NCI-H2029 (cell line): ENCODE measurements at places on chromosomes 12 and 14.

DNA sequence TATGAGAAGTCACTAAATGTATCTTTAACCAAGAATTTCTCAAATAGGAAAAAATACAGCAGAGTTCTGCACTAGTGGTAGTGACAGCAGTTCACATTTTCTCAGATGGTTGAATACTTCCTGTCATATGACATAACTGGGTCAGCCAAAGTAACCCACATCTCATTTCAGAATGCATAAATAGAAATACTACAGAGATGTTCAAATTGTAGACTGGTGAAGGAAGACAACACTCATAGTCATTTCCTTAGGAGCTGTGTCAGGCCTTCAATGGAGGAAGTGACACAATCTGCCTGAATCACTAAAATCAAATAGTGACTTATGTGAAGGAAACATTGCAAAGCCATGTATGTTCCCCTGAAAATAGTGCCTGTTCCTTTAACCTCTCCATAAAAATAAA lies 32.4 kb downstream of the FERMT2 start:
- no peak for DNase-seq

DNA sequence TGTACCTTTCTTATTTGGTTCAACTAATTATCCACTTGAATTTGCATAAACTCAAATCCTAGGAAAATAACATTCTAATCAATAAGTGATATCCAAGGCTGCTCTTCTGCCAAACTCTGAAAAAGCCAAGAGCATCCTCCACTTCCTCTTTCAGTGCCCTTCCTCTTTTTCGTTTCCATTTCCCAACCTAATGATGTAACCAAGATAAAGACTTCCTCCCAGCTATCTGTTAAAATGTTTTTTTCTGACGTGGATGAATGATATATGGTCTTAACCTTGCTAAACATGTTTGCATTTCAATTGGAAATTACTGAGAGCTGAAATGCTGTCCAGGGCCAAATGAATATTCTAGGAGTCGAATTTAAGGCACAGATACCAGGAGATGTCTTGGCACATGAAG lies 459.5 kb upstream of the PDE3A start:
- no peak for DNase-seq

DNA sequence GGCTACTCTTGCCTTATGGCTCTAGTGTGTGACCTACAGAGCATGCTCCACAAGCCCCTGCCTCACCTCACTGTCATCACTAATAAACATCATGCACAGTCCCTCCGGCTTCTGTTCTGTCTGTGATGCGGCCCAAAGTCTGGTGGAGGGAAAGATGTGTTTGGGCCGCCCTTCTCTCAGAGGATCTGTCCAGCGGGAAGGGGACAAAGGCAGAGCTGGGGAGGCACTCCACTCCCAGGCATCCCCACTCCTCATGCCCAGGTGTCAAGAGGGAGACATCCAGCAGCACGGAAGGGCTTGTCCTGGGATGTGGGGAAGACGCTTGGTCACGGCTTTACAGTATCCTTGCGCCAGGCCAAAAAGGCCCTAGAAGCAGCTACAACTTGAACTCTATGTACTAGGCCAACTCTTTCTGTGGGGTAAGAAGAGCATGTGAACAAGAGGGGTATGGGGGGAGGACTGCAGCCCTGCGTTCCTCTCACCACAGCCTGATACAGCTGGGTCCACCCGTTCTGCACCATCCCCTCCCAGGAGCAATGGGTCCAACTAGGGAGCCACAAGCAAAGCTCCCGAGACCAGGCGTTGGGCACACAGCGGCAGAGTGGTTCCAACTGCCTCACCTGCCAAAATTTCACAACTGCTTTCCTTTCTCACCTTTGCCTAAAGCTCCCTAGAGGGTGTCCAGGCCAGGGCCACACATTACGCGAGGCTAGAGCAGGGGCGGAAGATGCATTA lies 10.7 kb downstream of the CACNB3 start:
- DNase-seq: no peak

GRCh38 chr12:66947119-66947518 lies 268.2 kb upstream of the GRIP1 start:
- DNase-seq: no peak

- no peak for DNase-seq
Observed at GRCh38 chr14:26199590-26200370, 398.1 kb downstream of the NOVA1 start.

GRCh38 chr12:29316752-29317151 lies 64.2 kb downstream of the ERGIC2 start:
- DNase-seq: no peak

GRCh38 chr12:100857971-100858370 lies 63.4 kb downstream of the ANO4 start:
- no peak for DNase-seq

DNA sequence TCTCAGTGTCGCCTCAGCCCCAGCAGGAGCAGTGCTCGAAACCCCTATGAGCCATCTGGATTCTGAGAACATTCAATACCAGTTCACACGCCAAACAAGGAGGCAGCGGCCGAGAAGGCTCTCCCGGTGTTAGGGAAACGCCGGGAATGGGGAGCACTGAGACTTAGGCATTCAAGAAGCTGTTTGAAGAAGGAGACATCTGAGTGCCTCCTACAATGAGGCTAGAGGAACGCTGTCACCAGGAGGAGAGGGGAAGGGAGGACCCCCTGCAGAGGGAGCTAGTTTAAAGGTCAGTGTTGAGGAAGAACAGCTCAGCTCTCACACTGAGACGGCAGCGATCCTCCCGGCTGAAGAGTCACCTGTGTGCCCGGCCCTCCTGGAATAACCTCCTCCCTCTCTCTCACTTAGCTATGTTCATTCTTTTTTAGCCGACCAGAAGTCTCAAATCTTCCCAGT lies 69.9 kb downstream of the SERPINA3 start:
- DNase-seq: no peak

DNA sequence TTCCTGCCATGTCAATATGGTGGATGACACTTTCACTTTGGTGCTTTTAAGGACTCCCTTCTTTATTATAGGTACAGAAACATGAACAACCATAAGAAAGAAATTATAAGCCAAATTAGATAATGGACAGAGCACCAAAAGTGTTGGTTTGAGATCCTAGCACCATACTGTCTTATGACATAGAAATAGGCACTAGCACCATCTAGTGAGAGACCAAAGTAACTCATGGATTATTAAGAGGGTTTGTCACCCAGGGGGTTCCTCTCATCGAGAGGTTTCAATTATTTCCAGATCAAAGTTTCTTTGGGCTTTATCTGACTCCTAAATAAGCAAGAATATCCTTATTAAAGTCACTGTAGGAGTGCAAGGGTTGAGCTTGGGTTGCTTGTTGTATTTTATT lies 153.0 kb upstream of the DIO2 start:
- DNase-seq: no peak

- no peak for DNase-seq
Observed at GRCh38 chr12:106999446-106999845, 12.5 kb upstream of the MTERF2 start.

- DNase-seq: peak; percentile 19
Observed at GRCh38 chr14:50835280-50835679, 4.3 kb upstream of the NIN start.

DNA sequence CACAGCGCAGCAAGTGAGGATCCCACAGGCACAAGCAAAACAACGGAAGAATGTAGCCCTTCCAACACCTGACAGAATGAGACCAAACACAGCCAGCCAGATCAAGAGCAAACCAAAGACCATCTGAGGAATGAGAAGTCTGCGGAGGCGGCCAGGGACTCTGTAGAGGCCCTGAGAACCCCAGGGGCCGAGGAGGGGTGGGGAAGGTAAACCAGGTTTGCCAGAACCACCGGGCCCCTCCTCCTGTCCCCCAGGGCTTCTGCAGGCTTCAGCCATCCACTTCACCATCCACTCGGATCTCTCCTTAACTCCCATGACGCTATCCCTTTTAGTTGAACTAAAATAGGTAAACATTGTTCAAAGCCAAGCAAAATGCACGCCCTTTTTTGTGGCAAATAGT lies 37.4 kb downstream of the ZCRB1 start:
- DNase-seq: no peak

GRCh38 chr14:90511795-90512328 lies 115.0 kb downstream of the CALM1 start:
- no peak for DNase-seq

- DNase-seq: no peak
Observed at GRCh38 chr14:64000749-64001148, 147.9 kb downstream of the SYNE2 start.

- DNase-seq: no peak
Observed at GRCh38 chr12:106739815-106740530, 34.5 kb upstream of the RIC8B start.

DNA sequence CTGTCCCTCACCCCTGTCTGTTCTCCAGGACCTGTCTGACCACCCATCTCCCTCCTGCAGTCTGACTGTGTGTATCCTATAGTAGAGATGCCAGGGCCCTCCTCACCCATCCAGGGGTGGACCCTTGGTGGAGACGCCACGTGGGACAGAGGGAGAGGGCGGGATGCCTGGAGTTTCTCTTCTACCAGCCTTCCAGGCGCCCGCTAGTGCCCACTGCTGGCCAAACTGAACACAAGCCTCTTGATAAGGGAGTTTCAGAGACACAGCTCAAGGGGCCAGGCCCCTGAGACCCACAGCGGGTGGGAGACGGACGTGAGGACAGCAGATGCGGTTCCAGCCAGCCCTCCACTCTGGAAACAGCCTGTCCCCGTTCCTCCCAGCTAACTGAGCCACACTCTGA lies 147.3 kb downstream of the RBM19 start:
- DNase-seq: no peak

- DNase-seq: no peak
Observed at GRCh38 chr12:120858306-120859088, 45.7 kb downstream of the SPPL3 start.

DNA sequence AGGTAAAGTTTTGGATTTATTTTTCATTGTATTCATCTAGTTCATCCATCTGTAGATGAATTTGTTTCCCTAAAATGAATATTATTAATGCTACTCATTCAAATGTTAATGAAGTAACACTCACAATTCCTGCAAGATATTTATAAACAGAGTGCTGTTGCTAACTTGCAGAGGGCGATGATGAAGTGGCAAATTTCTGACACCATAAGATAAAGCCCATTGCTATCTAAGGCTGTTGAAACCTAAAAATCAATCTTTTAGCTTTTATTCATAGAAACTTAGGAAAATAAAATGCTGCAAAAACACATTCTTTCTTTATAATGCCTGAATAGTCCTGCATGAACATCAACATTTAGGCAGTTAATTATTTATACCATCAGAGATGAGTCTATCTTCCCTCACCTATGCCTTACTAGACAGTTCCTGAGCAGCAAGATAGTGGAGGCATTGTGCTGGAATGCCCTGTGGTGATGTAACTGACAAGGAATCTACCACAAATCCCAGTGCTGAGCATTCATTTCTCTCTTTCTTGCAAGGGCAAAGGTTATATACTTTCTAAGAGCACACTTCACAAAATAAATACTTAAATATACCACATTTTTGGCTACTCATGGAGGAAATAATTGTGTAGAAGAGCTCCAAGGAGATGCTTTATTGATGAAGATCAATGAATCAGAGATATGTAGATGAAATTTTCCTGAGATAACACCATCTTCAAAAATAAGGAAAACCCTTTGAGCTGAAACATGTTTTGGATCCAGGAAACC lies 57.6 kb downstream of the LMNTD1 start:
- no peak for DNase-seq

- DNase-seq: no peak
Observed at GRCh38 chr12:93300611-93301021, 77.1 kb upstream of the NUDT4 start.

DNA sequence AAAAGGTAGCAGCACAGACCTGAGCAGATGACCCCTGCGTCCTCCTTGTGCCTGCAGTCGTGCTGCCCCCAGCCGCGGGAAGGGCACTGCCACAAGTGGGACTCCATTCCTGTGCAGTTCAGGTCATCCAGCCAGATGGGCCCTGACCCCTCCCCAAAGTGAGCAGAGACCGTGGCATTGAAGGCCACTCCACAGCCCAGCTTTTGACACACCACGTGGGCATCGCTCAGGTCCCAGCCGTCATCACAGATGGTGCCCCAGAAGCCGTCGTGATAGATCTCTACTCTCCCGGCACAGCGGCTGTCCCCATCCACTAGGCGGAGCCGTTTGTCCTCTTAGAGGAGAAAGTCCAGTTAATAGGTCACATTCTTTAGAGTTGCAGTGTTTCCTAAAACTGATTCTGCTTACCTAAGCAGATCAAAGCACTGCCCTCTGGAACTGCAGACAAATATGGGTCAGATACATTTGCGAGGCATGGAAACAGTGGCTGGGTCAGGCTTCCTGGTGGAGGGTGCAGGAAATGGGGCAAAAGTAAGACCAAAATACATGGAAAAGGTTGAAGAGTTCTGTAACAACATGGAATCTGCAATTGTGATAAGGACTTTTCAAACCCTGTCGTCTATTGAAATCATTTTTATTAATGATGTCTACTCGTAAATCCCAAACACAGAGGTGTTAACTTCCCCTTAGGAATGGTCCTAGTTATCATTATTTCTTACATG lies 69.4 kb downstream of the CD163L1 start:
- DNase-seq: no peak

- no peak for DNase-seq
Observed at GRCh38 chr14:79369359-79370332, 841.7 kb downstream of the DIO2 start.

GRCh38 chr14:93975791-93976476 lies 436 bp downstream of the ASB2 start:
- DNase-seq: no peak

DNA sequence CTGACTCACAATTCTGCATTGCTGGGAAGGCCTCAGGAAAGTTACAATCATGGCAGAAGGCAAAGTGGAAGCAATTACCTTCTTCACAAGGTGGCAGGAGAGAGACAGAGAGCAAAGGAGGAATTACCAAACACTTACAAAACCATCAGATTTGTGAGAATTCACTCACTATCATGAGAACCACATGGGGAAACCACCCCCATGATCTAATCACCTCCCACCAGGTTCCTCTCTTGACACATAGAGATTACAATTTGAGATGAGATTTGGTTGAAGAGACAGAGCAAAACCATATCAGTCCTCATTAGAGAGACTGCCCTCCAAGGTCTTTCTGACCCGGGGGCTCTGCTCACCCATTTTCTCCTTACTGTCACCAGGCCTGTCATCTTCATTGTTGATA lies 1582.3 kb upstream of the TMEM132C start:
- DNase-seq: no peak

- DNase-seq: peak; percentile 6
Observed at GRCh38 chr14:55129428-55130195, 560 bp downstream of the LGALS3 start.

GRCh38 chr12:124379938-124380754 lies 85.3 kb downstream of the RFLNA start:
- DNase-seq: no peak

DNA sequence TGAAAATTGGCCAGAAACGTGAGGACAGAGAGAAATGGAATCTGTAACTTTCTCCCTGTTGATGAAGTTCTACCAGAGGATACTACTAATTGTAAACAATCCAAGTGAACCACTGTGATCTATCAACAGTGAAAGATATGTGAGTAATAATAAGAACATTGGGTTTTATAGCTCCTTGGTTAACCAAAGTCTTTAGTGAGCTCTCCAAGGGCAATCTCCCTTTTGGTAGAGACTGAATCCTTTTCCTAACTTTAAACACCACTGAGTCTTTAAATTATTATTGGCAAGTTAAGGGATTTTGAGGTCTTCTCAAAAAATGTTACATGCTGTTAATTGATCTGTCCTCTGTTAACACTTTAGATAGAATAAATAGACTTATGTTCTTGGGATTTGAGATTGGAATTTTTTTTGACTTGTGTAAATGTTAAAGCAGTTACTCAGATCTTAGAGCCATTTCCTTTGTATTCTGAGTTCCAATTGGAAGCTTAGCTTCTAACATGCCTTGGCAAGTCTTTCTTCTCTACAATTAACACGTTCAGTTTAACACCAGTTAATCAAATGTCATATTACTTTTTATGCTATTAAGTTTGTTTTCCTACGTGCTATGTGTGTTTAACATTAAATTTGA lies 338.2 kb upstream of the DDHD1 start:
- DNase-seq: no peak

- DNase-seq: no peak
Observed at GRCh38 chr12:22653791-22654190, 28.8 kb downstream of the ETNK1 start.
